Renal cortical epithelial cell (primary cell): ENCODE measurements at places on chromosomes 11 and 22. TPM values are rescaled to one million over a fixed set of nuclear protein-coding genes. Genes with fewer than 3 reads are reported as not detected.

GRCh38 chr11:3157381-3158130 is 7.6 kb downstream of the OSBPL5 start:
- peak; percentile 3 for DNase-seq

DNA sequence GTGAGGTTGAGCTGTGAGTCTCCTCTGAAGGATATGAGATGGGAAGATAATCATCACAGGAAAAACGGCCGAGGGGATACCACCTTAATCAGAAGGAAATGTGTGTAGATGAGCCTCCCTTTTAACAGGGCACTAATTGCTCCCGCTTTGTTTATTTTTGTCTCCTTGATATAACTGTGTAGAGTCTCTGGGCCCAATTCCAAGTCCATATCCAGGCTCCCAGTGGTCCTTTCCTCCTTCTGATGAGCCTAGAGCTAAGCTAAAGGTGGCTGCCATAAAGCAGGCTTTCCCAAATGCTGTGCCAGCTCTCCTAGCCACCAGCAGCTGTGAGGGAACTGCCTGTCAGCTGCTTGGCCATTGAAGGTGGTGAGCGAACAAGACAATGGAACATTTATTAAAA is 17.1 kb upstream of the CCDC90B start:
- no peak for DNase-seq

- no peak for DNase-seq
Measured at GRCh38 chr11:66663741-66664296, 13.9 kb downstream of the RBM4B start.

- no peak for DNase-seq
Measured at GRCh38 chr11:61922539-61922938, 5.2 kb upstream of the RAB3IL1 start.

DNA sequence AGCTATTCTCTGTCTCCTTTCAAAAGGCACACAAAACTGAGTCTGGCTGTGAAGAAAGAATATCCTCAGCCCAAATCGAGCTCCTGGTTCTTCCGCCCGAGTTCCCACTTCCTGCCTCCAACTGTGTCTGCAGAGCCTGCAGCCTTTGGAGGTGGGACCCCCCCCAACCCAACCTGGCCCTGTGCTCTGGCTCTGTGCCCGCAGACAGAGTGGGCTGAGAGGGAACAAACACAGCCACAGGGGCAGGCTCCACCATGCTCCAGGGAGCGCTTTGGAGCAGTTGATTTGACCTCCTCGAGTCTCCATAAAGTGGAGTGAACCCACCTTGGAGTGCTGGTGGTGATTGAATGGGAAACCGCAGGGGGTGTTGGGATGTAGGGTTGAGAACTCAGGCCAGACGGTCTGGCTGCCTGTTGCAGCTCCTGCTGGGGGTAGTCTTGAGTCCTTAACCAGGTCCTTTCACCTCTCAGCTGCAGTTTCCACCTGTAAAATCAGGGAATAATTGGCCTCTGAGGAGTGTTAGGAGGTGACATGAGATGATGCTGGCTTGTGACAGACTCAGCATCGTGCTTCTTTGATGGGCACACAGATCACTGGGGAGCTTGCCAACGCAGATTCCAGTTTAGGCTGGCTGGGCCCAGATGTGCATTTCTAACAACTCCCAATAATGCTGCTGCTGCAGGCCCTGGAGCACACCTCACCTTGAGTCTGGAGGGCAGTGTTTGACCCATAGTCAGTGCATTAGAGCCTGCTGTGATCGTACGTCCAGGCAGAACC is 11.4 kb downstream of the DAGLA start:
- no peak for DNase-seq

DNA sequence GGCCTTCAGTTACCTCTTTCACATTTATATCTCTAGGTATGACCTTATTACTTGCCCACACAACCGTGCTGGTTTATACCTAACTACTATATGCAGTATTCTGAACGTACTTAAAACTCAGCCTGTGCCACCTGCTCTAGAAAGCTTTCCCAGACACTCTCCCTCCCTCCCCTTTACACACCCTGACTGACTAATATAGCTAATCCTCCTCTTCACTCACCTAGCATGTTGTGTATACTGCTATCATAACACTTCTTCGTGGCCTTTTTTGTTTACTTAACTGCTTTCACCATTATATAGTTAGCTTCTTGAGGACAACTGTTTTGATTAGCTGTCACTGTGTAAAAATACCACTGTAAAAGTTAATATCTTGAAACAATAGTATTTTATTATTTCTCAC is 23.5 kb downstream of the RNF214 start:
- no peak for DNase-seq

GRCh38 chr11:92765082-92765840 is 204.2 kb upstream of the MTNR1B start:
- DNase-seq, result no peak

DNA sequence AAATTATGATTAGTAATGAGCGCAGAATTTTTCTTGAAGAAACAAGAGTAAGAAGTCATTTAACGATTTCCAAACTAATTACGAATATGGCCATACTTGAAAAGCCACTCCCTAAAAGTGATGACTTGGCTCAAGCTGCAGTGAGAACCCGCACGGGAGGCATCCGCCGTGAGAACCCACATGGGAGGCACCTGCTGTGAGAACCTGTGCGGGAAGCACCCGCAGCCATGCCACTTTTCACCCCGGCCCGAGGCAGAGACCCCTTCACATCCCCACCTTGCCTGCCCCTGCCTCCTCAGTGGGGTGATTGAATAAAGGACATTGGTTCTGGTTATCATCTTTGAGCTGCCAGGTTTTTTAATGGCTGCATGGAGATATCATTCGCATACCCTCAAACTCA is 89.7 kb downstream of the BRD1 start:
- no peak for DNase-seq

DNA sequence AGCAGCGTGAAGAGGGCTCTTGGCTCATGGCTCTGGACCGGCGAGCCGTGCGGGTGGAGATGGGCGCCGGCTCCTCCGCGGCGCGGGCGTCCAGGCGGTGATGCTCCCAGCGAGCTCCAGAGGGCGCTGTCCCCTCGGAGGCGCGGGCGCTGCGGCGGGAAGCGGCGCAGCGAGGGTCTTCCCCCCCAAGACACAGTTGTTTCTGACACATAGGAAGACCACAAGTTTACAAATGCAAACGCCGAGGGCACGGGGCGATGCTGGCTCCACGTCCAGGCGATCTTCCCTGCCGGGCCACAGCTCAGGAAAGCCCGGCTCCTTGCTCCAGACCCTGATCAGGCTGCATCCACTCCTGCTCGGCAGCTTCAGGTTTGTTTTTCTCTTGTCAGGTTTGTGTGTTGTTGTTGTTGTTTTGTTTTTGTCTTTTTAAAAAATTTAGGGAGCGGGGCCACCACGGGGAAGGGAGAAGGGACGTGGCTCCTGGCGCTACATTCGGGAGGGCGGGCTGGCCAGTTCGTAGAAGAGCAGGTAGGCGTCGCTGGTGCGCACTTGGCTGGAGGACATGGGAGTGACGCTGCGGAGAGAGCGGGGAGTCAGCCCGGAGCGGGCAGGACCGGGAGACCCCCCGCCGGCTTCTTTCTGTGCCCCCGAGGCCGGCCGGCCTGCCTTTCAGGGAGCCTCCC is 10.0 kb upstream of the MFRP start:
- DNase-seq, result no peak

DNA sequence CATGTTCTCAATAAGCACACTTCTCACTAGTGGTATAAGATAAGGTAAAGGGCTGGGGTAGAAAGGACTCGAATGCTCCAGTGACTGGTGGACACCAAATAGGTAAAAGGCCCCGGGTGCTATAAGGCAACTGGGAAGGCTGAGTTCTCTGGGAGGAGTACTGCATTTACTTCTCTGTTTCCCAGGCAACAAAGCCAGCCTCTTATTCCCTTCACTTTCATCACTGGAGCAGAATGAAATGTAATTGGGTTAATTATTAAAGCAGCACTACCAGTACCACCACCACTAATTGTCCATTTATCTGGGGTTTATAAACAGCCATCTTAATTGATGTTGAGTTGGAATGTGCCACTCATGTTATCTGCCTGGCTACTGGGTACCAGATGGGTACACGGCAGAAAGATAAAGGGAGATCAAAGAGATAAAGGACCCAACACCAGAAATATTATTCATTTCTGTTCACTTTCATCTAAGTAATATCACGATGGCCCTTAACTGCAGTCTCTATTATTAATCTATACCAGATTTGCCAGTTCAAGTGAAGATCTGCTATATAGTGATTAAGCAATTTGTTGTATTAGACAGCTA is 94.4 kb upstream of the CHRM4 start:
- peak; percentile 89 for DNase-seq

GRCh38 chr11:78991681-78992080 is 417.0 kb upstream of the NARS2 start:
- no peak for DNase-seq

- DNase-seq, result peak; percentile 82
Measured at GRCh38 chr22:26751217-26751616, 93.8 kb downstream of the MIAT start.

DNA sequence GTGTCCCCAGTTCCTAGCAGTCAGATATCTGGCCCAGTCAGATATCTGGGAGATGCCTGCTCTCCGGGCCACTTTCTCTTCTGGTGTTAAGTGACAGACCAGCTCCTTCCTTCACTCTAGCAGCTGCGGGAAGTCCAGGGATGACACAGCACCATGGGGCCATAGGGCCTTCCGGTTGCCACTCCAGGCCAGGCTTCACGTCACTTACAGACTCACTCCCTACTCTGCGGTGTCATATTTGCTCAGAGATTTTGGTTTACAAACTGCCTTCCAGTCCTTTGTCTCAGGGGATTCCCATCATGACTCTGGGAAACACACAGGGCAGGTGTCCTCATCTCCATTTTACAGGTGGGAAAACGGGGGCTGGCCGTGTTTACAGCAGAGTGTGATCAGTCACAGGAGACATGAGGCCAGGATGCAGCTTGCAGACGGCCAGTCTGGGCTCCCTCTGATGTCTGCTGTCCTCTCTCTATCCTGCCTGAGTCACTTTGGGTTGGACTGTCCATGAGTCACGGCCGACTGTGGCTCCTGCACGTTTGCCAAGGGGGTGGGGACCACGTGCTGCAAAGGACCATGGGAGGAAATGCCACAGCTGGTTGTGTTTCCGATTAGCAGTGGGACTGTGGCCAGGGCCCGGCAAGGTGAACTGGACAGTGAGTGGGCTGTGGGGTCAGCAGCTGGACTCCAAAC is 8.2 kb upstream of the TBC1D22A start:
- DNase-seq, result peak; percentile 90

DNA sequence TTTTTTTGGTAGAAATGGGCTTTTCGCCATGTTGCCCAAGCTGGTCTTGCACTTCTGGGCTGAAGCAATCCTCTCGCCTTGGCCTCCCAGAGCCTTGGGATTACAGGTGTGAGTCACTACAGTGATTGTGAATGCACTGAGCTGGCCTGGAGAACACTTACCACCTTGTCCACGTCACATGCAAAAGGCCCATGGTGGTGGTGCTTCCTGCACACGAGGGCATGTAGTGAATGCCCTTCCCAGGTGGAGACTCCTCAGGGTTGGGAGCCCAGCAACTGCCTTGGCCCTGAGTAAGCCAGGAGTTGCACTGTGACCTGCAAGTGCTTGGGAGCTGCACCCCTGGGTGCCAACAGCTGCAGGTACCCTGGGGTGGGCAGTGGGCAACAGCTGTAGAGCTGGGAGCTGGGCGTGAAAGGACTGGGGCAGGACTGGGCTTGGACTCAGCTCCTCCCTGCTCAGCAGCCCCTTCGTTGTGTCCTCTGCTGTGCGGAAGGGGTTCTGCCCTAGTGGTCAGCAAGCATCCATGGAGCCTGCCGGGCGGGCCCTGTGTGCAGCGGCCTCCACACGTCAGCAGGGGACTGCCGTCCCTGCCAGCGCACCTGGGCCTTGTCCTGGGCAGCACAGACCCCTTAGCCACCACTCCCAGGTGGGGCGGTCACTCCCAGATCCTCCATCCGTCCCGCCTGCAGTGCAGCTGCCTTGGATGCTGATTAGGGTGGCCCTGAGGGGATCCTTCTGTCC is 9.3 kb upstream of the ADORA2A start:
- peak; percentile 28 for DNase-seq

GRCh38 chr11:133123796-133124195 is 408.5 kb downstream of the OPCML start:
- DNase-seq, result no peak

DNA sequence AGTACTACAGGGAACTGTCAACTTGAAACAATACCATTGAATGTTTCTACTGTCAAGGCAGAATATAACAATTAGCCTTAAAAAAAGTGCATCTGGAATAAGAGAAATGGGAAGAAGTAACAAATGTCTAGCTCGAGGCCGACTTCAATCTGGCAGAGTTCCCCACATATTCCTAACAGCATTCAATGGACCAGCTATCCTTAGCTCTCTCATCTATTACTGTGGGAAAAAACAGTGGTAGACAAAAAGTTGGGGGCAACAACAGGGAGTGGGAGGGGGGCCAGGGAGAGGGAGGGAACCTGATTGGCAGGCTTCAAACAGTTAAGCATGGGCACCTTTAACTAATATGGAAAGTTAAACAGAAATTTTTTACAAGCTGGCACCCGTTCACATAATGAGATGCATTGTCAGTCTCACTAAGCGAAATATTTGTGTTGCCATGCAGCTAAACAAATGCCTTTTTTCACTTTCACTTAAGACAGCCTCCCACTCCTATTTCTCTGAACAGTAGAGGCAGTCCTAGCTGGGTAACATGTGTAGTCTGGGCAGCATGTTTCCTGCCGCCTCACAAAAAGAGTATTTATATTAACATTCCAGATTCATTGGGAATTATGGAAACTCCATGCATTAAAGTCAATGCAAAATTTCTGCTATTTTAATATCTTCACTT is 62.2 kb upstream of the SOX6 start:
- DNase-seq, result peak; percentile 65

DNA sequence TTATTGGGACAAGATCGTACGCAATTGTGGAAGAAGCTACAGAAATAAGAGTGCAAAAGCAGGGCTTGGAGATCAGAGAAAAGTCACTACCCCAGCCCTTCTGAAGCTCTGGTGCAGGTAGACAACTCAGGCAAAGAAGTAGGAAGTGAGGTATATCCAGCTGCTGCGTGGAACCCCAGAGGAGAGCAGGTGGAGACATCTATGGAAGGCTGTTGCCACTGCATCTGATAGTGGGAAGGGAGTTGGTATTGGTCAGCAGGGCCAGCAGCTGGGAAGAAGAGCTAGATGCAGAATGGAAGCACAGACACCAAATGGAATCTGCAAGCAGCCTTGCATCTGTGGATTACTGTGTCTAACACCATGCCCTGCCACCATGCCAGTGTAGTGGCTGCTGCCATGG is 165.1 kb downstream of the WNT11 start:
- DNase-seq, result no peak

The PLEKHB1 gene
- total RNA-seq, result 3.5 and 4.2 TPM in 2 replicates

The PLAAT4 gene
- 36.4 and 83.2 TPM in 2 replicates for total RNA-seq

The TYR gene
- total RNA-seq, result not detected in 2 replicates

The BAIAP2L2 gene
- total RNA-seq, result 0.85 and 1.9 TPM in 2 replicates

The ANO1 gene
- total RNA-seq, result 0.05 TPM in 1 of 2 replicates, not detected in the other

The HTR3A gene
- total RNA-seq, result 0.35 TPM in 2 replicates

The TREH gene
- not detected in 2 replicates for total RNA-seq

The PRDM11 gene
- 2.3 and 10.1 TPM in 2 replicates for total RNA-seq

The PRRG4 gene
- total RNA-seq, result 4.5 and 11.7 TPM in 2 replicates

The EP300 gene
- 15.5 and 168 TPM in 2 replicates for total RNA-seq

The INS gene
- total RNA-seq, result not detected in 2 replicates
